Suppressor macrophage treated with lipopolysaccharide for 1 hour (primary cell): ENCODE measurements at places on chromosomes 2 and 18.

GRCh38 chr2:49616800-49617199 lies 462.5 kb upstream of the FSHR start:
- DNase-seq = peak; percentile 0

DNA sequence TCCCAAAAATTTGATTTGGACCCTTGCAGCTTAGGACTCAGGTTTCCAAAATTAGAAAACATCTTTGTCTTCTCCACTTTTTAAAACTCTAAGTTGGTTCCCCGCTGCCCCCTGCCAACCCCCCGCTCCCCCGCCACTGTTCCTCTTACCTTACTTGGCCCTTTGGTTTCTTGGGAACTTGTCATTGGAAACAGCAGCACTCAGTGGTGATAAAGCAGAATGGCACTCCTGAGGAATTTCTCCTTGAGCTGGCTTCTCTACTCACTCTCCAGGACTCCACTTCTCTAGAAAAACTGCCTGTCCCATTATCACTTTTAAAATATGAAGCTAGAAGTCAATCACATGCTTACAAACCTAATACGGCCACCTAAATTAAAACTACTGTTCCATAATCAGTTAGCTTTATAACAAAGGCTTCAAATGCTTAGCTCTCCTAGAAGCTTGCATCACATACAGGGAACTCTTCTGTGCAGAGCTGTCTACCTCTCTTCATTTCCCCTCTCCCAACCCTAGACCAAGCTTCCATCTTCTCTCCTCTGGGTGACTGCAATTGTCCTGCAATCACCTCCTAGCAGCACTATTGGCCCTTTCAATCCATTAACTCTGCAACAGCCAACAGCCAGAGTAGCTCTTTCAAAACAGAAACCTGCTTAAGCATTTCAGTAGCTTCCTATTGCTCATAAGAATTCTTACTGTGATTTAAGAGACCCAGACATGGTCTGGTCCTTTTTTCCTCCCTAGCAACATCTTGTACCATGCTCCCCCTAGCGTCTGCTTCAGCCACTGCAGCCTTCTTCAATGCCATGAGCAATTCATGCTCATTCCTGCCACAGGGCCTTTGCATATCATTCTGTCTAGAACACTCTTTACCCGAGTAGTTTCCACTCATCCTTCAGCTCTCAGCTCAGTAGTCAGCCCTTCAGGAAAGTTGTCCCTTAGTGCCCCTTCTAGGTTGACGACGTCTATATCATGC lies 15.2 kb upstream of the PLEKHM3 start:
- DNase-seq = peak; percentile 86

DNA sequence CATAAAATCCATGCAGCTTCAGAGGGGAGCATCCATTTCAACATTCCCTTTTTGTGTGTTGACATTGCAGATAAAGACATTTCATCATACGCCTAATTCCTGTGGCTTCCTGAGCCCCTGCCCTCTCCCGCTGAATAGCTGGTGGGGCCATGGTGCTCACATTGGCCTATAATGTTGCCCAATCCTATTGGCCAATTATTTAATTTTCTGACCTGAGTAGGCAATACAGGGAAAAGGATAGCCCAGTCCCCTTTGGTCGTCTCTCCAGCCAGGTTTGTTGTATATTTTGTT lies 163.8 kb upstream of the MYCN start:
- no peak for DNase-seq

- no peak for DNase-seq
Observed at GRCh38 chr18:5693699-5694294, 150.0 kb upstream of the EPB41L3 start.

- no peak for DNase-seq
Observed at GRCh38 chr2:200052627-200053026, 97.2 kb downstream of the MAIP1 start.

GRCh38 chr2:161729-162128 lies 102.1 kb downstream of the SH3YL1 start:
- DNase-seq = no peak

- no peak for DNase-seq
Observed at GRCh38 chr2:2879781-2880180, 497.8 kb downstream of the EIPR1 start.

- DNase-seq = peak; percentile 45
Observed at GRCh38 chr2:110678457-110679336, 834 bp upstream of the BUB1 start.

DNA sequence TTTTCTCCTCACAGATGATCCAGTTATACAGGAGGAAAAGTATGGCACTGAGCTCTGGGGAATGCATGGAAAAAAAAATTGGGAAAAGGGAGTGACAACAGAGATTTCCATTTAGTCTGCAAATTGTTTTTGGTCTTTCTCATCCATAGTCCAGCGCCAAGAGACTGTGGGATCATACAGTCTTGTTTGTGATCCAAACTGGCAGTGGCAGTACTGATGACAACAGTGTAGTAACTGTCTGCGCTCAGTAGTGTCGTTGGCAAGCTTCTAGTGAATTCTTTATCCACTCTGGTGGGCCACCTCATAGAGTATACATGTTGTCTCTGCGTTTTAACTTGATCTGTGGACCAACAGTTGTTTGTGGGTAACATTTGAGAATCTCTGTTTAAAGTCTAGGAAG lies 37.9 kb downstream of the GALNT1 start:
- no peak for DNase-seq

DNA sequence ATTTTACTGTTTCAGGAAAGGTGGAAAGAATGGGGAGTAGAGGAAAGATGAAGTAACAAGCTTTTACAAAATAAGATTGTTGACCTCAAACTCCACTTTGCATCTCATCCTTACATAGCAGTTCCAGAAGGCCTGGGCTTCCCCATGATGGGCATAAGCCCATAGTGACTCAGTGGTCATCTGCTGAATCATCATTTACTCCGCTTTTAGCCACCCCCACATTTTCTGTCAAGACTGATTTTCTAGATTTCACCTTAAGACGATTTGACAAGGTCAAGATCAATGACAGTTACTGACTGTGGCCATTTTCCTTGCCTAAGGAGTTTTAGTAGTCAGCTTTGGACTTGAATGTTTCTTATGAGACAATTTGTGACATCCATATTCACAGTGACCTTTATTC lies 49.4 kb downstream of the PLEKHM3 start:
- peak; percentile 83 for DNase-seq

GRCh38 chr2:112084689-112085374 lies 29.8 kb downstream of the TMEM87B start:
- DNase-seq = peak; percentile 10

DNA sequence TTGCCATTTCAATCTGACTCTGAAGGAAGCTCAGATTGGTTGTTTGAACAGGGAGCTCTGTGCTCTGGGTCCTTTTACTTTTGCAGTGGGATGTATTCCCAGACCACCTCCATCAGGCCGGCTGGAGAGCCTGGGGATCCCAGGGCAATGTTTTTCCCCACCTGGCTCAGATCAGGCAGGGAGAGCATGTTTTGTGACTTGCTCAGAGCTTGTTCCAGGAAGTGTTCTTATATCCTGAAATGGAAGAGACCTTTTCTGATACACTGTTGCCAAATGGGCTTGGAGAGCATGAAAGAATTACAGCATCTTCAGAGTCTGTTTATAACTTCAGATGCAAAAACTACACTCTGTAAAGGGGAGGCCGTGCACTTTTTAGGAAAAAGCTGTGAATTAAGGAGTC lies 56.0 kb downstream of the LIPG start:
- DNase-seq = no peak

GRCh38 chr2:128986026-128986715 lies 667.5 kb upstream of the HS6ST1 start:
- no peak for DNase-seq

GRCh38 chr2:216044883-216045486 lies 31.6 kb upstream of the MREG start:
- DNase-seq = no peak

- DNase-seq = no peak
Observed at GRCh38 chr2:183665425-183665824, 541.2 kb downstream of the NUP35 start.

DNA sequence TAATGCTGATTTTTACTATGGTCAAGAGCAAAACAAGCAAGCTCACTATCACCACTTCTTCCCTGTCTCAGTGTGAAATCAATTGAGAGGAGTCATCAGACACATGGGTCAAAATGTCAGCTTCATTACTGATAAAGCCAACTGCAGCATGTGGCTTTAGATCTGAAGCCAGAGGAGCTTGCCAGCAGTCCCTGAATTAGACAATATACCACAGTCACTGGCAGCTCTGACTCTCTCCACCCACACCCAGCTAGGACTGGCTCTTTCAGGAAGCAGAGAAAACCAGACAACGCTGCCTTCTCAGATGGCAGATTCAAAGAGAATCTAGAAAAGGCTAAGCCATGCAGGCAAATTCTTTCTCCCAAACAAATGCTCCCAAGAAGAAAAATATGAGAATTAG lies 20.0 kb upstream of the ASB18 start:
- no peak for DNase-seq

- no peak for DNase-seq
Observed at GRCh38 chr2:203501873-203502272, 33.2 kb downstream of the RAPH1 start.
